Stimulated activated CD4-positive, alpha-beta T cell treated with anti-CD3 and anti-CD28 coated beads, Interleukin-15, amount 100 ng/mL, for 48 hours (primary cell): ENCODE measurements at places on chromosomes 3 and 15.

- no peak for DNase-seq
Observed at GRCh38 chr3:152556731-152557254, 278.1 kb upstream of the P2RY1 start.

DNA sequence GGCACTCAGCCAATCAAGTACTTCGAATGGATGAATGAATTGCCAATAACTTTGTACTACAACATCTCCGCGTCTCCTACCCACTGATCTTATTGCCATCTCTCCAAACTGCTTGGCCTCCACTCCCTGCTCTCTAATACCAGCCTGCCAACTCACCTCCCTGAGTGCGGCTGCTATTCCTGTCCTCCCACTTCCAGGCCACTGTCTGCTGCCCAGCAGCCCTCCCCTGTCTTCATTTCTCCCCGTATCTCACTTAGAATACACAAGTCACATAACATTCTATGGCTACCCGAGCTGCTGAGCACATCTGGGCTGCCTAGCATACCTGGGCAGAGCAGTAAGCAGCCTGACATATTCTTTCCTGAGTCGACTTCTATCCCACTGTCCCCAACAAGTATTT is 149.9 kb upstream of the LRTM1 start:
- DNase-seq, result no peak

- no peak for DNase-seq
Observed at GRCh38 chr3:184237807-184238206, 8.4 kb downstream of the VWA5B2 start.

- no peak for DNase-seq
Observed at GRCh38 chr3:128521715-128522114, 28.7 kb upstream of the GATA2 start.

DNA sequence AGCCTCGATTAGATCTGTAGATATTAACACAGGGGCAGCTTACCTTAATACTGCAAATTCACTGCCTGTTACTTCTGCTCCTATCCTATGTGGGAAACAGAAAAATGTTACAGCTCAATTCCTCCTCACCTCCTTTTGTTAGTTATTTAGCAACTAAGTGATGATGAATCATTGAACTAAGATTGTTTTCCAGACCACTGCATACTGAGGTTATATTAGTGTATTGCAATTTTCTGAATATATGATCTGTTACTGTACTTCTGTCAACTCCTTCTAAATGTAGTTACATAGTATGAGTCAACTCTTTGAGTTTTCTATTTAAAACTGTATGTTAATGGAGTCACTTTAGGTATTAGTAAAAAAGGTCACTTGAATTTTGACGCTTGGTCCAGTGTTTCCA is 331.5 kb upstream of the SLCO3A1 start:
- no peak for DNase-seq

DNA sequence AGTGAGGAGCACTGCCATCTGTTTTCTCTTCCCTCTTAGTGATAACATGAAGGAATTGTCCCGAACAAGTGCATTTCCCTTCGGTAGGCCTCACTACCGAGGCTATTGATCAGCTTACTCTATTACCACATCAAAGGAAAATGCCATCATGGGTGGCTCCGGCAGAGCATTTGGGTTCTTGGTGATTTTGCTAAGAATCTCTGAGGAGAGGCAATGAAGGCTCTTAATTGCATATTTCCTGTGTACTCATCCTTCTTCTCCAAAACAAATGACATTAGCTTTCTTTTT is 35.3 kb downstream of the CHRD start:
- DNase-seq, result no peak

- DNase-seq, result no peak
Observed at GRCh38 chr15:101397521-101398003, 91.9 kb downstream of the PCSK6 start.

DNA sequence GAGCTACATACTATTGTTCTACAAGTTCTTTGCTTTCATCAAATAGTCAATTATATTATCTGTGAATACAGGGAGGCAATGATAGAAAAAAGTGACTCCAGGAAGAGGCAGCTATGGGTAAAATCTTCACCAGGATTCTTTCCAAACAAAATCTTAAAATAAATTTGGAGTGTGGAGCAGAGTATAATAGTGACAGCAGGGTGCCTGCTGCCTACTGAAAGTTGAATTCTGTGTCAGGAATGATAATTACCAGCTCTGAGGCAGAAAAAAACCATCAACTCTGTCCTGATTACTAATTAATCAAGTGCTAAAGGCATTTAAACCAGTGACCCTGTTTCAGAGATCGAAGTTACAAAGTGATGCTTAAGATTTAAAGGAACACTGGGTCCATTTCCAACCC is 148.0 kb downstream of the DIPK2A start:
- DNase-seq, result no peak

DNA sequence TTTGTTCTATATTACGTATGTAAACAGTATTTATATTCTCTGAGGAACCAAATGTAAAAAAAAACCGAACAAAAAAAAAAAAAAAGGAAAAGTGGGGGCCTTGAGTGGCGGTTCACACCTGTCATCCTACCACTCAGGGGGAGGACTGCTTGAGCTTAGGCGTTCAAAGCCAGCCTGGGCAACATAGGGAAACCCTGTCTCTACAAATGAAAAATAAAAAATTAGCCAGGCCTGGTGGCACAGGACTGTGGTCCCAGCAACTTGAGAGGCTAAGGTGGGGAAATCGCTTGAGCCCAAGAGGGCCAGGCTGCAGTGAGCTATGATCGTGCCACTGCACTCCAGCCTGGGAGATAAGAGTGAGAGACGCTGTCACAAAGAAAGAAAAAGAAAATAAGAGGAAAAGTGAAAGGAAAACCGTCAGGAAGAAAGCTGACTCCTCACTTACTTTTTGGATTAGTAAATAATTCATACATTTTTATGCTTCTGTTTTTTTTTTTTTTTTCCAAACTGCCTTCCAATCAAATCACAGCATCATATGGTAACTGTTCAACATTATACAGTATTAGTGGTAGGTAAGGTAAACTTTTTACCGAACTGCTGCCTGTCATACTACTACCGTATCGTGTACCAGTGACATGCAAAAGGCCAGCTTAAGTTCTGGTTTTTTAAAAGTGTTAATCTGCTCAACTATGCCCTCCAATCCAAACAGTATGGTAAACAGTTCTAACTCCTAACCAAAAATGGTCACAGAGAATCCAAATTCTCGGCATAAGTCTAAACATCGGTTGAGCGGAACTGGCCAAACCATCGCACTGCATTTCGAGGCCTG is 1.2 kb downstream of the PHC3 start:
- no peak for DNase-seq

- DNase-seq, result no peak
Observed at GRCh38 chr3:156037356-156037755, 83.0 kb upstream of the KCNAB1 start.

- DNase-seq, result no peak
Observed at GRCh38 chr3:64844558-64844957, 156.8 kb upstream of the ADAMTS9 start.

GRCh38 chr15:35756623-35757022 is 210.7 kb upstream of the DPH6 start:
- DNase-seq, result no peak

DNA sequence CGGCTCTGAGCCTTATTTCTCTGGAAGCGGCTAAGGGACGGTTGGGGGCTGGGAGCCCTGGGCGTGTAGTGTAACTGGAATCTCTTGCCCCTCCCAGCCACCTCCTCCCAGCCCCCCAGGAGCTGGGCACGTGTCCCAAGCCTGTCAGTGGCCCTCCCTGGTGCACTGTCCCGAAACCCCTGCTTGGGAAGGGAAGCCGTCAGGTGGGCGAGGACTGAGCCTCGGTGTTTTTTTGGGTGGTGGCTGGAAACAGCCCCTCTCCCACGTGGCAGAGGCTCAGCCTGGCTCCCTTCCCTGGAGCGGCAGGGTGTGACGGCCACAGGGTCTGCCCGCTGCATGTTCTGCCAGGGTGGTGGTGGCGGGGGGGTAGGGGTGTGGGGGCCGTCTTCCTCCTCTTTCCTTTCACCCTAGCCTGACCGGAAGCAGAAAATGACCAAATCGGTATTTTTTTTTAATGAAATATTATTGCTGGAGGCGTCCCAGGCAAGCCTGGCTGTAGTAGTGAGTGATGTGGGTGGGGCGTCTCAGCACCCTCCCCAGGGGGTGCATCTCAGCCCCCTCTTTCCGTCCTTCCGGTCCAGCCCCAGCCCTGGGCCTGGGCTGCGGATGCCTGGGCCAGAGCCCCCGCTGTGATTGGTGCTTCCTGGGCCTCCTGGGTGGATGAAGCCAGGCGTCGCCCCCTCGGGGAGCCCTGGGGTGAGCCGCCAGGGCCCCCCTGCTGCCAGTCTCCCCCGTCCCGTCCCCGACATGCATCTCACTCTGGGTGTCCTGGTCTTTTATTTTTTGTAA is 58.8 kb upstream of the GOLGA8A start:
- DNase-seq, result no peak

DNA sequence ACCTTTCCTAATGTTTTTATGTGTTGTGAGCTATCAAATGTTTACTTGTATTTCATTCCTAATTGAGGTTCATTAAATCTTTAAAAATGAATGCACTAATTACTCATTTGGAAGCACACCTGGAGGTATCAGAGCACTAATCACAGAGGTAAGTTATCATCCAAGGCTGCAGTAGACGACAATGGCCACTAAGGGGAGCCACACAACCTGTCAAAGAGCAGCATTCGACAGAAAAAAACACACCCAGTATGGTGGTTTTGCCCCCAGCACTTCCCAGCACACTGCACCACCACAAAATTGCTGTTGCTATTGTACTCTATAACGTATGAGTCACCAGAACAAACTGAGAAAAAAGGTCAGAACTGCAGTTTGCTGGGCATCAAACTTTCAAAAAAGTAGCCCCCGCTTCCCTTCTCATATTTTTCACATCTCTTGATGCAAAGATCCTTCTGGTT is 205.9 kb upstream of the IGF1R start:
- DNase-seq, result no peak

- no peak for DNase-seq
Observed at GRCh38 chr3:10473581-10474274, 31.7 kb downstream of the ATP2B2 start.

DNA sequence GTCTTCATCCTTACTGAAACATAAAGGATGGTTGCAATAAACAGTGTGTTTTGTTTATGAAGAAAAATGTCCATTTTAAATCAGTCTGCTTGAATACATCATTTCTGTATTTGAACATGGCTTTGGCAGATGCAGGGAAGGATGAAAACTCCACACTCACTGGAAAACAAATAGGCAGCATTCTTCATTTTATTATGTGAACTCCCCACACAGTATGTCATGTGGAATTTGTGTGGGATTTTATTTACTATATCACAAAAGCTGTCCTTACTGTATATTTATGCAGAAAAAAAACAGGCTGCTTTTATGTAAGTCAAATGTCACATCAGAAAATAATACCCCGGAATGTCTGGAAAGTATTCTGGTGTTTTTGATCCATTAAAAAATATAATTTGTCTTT is 44.1 kb upstream of the TJP1 start:
- no peak for DNase-seq

DNA sequence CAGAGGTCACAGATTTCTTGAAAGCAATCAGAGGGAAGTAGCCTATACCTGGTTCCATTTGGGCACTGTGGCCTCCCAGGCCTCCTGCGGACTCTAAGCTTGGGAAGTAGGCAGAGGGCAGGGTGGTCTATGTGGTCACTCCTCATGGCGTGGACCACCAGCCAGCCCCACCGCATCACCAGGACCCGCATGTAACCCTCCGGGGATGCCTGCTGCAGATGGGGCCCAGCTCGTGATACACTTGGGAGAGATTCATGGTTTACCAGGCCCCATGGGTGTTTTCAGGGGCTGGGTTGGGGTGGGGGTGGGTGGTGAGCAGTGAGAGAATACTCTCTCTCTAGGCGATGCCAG is 123.7 kb downstream of the ASB7 start:
- no peak for DNase-seq

GRCh38 chr3:183061391-183062172 is 37.7 kb downstream of the MCCC1 start:
- no peak for DNase-seq

GRCh38 chr3:164371681-164372080 is 706.6 kb downstream of the SI start:
- no peak for DNase-seq

GRCh38 chr3:59273976-59274375 is 224.2 kb upstream of the CFAP20DC start:
- no peak for DNase-seq

DNA sequence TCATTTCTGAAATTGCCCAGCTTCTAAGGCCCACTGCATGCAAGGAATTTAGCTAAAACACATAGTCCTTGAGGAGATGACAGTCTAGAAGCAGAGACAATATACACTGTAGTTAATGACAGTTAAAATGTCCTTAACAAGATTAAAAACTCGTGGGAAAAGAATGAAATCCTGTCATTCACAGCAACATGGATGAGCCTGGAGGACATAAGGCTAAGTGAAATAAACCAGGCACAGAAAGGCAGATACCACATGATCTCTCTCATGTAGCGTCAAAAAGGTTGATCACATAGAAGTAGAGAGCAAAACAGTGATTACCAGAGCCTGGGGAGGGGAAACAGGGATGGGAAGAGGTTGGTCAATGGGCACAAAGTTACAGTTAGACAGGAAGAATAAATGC is 36.3 kb upstream of the GOLGA8J start:
- no peak for DNase-seq

GRCh38 chr15:40263024-40263754 is 19.7 kb downstream of the ANKRD63 start:
- DNase-seq, result no peak

DNA sequence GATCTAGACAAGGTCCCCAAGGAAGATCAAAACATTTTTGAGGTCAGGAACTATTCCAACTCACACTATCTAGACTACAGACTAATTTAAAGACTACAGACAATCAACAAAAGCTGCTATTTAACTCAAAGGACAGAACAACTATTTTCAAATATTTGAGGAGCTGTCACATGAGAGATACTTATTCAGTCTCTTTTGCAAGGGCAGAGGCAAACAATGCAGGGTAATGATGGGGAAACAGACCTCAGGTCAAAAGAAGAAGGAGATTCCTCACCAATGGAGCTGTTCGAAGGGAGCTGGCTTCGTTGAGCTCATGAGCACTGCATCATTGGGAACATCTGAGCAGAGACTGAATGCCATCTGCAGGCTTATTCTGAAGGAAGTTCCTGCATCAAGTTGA is 231.9 kb downstream of the DTWD1 start:
- DNase-seq, result no peak

DNA sequence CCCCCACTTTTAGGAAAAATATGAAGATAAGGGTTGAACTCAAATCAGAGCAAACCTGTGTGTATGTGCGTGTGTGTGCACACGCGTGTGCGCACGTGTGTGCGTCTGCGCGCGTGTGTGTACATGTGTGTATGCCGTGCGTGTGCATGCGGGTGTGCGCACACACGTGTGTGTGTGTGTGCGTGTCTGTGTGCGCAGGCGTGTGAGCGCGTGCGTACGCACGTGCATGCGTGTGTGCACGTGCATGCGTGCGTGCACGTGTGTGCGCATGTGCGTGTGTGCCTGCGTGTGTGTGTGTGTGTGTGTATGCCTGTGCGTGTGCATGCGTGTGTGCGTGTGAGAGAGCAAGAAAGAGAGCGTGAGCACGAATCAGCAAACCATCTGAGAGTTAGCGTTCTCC is 20.7 kb downstream of the TNK2 start:
- no peak for DNase-seq

GRCh38 chr15:101445562-101446517 is 43.7 kb downstream of the PCSK6 start:
- no peak for DNase-seq

GRCh38 chr15:80375968-80376891 is 28.0 kb upstream of the ARNT2 start:
- DNase-seq, result no peak

- DNase-seq, result no peak
Observed at GRCh38 chr3:181512787-181513186, 198.9 kb upstream of the SOX2 start.
